Femur (tissue), 1 donor: ENCODE measurements at places on chromosomes 5 and 9.

GRCh38 chr5:9505225-9505624 lies 40.6 kb downstream of the SEMA5A start:
- no peak for DNase-seq

DNA sequence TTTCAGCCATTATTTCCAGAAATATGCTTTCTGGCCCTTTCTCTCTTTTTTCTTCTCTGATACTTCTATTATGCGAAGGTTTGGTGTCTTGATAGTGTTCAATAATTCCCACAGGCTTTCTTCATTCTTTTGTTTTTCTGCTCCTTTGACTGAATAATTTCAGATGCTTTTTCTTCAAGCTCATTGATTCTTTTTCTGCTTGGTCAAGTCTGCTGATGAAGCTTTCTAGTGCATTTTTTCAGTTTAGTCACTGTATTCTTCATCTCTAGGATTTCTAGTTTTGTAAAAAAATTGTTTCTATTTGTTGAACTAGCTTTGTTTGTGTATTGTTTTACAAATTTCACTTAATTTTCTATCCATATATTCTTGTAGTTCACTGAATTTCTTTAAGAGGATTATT lies 304.0 kb upstream of the TARS1 start:
- no peak for DNase-seq

- DNase-seq: no peak
Observed at GRCh38 chr5:176614805-176615478, 5.0 kb upstream of the GPRIN1 start.

DNA sequence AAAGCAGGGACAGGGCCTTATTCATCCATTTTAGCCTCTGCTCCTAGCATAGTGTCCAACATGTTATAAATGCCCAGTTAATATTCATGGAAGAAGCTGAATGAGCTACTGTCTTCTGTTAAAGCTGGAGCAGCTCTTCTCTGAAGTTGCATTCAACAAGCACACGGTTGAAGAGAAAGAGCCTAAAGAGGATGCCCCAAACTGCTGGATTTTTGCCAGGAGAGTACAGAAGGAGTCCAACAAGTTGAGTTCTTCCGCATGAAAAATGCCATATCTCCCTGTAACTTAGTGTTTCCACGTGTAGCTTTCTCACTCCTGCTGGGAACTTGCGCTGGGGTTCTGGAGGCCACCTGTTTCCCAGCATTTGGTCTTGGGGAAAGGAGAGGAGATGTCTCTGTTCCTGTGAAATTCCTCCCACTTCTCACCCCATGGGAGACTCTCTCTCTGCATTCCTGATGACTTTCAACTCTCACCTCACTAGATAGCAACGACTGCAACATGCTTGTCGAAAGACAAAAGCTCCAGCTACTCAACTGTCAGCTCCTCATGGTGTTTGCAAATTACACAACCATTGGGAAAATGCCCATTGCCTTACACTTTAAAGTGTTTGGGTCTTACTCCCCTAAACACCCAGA lies 122.8 kb downstream of the KIF4B start:
- DNase-seq: no peak

GRCh38 chr5:112245656-112246055 lies 173.4 kb downstream of the EPB41L4A start:
- DNase-seq: no peak

GRCh38 chr5:36066540-36067210 lies at the start of gene UGT3A2:
UGT3A2 (minus strand) TSS chr5:36066882; CDS start chr5:36066789, 93 bp downstream.
- DNase-seq: peak; percentile 26

DNA sequence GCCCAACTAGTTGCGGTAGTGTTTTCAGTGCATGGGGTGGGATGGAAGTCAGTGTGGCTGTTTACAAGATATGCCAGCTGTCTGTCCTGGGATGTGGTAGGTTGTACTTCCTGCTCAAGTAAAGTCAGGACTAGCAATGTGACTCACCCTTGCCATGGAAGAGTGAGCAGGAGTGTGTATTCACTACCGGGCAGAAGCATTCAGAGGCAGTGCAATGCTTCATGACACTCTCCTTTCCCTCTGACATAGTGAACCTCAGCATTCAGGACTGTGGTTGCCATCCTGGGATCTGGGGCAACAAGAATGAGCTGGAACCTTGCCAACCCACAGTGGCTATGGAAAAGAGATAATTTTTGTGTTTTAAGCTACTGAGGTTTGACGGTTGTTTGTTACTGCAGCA lies 68.9 kb downstream of the BOD1 start:
- DNase-seq: no peak

DNA sequence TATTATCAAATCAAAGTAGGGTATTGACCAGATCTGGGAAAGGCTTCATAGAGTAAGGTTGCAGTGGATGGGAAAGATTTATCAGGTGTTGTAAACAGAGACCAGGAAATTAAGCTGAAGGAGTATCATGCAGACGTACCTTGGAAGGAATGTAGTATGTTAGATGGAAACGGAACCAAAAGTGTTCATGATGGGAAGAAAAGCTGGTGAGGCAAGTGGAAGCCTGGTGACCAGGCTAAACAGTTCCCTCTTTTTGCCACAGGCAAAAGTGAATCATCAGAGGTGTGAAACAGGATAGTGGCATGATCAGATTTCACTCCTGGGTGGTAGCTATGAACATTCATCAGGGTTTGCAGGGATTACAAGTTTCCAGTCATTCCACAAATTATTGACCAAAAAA lies 780.1 kb upstream of the DMAC1 start:
- no peak for DNase-seq

DNA sequence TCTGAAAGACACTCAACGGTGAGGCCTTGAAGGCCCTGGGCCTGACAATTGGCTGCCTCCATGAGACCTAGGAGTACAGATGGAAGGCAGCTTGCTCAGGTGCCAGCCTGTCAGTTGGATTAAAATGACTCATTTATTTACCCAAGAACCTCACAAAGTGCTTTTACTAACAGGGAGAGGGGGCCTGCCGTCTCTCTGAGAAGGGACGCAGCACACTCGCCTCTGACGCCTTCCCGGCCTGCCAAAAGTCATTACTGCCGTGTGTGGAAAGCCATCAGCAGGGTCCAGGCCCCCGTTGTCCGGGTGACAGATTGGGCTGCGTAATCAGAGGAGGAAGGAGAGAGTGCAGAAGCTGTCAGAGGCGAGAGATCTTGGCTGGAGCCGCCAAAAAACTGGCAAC lies 32.4 kb downstream of the DDX31 start:
- no peak for DNase-seq

DNA sequence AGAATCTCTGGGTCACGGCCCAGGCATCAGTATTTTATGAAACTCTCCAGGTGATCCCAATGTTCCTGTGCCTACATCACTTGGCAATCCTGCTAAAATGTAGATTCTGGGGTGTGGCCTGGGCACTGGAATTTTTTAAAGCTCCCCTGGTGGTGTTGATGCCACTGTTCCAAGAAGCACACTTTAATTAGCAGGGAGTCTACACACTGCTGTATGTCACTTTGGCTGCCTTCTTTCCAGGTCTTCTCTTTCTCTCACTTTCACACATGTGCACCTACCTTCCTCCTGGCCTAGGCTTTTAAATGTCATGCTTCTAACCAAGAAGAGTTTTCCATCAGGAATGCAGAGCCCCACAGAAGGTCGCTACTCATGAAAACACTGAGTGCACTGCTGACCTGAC lies 136.0 kb upstream of the ALDH1B1 start:
- DNase-seq: no peak

DNA sequence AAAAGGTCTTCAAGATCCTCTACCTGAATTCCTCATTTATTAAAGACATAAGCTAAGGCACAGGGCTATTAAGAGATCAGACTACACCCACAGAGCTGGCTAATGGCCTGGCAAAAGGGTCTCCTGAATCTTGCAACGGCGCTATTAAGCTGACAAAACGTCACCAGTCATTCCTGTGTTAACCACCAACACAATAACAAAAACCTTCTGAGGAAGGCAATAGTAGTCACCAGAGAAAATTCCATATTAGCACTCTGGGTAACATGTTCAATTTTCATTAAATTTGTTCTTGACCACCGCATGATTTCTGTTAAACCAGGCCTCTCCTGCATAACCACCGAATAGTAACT lies 77.0 kb downstream of the GNAQ start:
- no peak for DNase-seq

- DNase-seq: peak; percentile 83
Observed at GRCh38 chr5:150410524-150411244, 2.0 kb downstream of the CD74 start.

GRCh38 chr9:117777823-117778222 lies 73.6 kb downstream of the TLR4 start:
- no peak for DNase-seq

DNA sequence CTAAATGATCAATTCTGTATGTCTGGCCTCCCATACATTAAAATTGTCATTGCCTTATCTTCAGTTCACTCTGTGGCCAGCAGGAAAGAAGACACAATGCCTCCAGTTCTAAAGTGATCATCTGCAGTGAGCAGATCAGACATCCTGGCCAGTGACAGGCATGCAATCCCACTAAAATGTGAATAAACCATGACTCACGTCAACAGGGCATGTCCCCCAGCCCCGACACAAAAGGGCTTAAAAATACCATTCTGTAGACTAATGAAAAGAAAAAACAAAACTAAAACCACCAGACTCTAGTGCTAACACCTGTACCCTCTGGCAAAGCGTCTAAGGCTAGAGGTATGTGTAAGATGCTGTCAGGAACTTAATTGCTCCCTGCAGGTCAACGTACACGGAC lies 38.5 kb downstream of the DDX31 start:
- no peak for DNase-seq

DNA sequence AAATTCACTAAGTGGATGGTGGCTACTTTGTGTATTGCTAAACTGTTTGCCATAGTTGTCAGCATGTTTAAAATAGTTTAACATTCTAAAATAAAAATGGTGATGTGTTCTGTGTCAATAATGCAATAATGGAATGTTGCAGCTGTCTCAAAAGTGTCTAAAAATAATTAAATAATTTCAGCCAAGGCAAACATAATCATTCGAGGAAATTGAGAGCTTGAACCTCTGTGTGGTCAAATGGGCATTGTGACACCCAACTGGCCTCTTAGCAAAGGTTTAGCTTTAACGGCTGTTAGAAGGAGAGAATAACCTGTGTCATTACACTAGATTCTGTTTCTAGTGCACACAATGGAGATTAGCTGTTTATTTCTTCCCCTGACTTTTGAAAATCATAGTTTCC lies 278.5 kb downstream of the TMEM167A start:
- no peak for DNase-seq

- DNase-seq: no peak
Observed at GRCh38 chr5:140382866-140383265, 18.8 kb upstream of the ANKHD1 start.

- no peak for DNase-seq
Observed at GRCh38 chr9:108860354-108860753, 1.7 kb upstream of the ACTL7A start.

DNA sequence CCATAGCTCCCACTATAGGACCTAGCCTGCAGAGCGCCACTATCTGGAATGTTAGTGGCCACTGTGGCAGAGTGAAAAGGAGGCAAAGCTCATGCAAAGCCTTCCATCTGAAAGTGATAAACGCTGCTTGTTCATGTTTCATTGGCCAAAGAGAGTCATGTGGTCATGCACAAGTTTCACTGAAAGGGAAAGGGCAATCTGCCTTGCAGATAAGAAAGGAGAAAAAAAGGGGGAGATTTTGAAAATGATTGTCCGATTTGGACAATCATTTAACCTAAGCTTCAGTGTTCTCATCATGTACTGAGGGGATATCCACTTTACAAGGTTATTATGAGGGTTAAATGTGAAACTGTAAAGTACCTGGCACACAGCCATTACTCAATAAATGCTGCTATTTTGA lies 9.0 kb upstream of the MOB3B start:
- DNase-seq: no peak

DNA sequence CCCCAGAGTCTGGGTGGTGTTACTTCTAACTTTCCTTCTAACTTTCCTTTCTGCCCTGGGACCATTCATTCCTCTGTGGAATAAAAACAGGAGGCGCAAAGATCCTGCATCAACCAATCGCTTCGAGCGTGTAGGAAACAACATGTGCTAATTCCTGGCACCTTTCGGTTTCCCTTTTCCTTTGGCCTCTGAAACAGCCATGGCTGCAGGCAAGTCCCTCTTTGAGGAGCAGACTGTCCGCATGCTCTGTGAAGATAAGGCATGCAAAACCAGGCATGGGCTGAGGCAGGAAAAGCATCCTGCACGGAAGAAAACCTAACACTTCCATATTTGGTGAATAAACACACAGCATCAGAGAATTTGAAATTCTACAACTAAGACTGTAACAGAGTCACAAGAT lies 128.3 kb downstream of the HSD17B3 start:
- no peak for DNase-seq

DNA sequence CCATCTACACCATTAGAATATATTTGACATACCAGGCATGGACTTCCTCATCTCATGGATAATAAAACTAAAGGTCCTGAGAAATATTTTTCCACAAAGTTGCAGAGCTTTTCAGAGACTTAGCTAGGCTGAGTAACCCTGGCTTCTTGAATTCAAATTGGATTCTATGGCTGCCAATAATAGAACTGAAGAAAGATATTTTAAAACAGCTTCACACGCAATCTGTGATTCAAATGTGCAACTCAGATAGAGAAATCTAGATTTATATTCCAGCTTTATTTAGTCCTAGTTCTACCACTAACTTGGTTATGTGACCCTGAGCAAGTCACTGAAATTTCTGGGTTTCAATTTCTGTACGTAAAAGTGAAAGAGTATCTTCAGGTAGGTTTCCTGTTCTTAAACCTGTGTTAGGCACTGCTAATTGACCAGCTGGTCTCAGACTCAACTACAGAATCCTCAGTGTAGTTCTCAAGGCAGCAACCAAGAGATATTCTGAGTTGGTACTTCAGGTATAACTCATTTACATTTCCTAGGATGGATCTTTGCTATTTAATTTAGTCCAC lies 235.3 kb downstream of the GABRB2 start:
- no peak for DNase-seq

- peak; percentile 82 for DNase-seq
Observed at GRCh38 chr5:150143350-150144245, 12.0 kb downstream of the PDGFRB start.

- DNase-seq: no peak
Observed at GRCh38 chr5:77066184-77066583, 20.9 kb downstream of the ZBED3 start.

DNA sequence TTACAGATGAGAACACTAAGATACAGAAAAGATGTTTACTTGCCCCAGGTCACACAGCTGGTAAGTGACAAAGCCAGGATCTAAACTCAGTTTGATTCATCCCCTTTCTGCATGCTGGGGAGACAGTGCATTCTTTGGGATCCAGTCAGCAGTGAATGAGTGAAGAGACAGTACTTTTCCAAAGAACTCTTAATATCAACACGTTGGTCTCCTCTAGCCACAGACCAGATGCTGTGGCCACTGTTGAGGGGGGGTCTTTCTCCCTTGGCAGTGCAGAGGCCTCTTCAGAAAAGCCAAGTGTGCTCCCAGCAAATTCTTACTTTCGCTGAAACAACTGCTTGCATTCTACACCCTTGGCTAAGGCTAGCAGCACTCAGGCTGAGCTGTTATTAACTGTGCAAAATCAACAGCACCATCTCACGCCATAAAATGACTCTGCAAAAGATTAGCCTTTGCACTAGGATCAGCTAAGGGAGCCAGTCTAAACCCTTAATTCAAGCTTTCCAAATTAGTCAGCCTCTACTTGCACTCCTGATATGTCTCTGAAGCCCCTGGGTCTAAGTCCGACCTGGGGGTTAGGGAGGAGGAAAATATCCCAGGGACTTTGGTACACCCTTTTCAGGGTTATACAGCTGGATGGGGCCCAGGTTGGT lies 4.8 kb upstream of the TMEM171 start:
- DNase-seq: no peak

- DNase-seq: no peak
Observed at GRCh38 chr9:73683862-73684591, 532.4 kb downstream of the ANXA1 start.
